ENCODE measurements at places on chromosomes 2 and 18.

DNA sequence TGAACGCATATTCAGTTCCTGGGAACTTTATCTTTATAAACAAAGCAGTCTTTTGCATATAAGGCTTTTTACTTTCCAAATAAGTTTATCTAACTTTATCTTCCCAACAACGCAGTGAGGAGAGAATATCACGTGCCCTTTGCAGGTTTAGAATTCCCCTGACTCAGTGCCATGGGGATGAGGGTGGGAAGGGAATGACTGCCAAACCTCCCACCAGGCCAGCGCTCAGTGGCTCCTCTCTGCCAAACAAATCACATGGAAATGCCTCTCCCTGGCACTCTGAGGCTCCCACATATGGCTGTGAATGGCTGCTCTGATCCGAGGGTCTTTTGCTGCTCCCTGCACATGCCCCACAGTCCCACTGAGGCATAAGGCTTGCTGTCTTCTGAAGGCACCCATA lies 158.3 kb downstream of the DNAH6 start:
- no peak for DNase-seq

DNA sequence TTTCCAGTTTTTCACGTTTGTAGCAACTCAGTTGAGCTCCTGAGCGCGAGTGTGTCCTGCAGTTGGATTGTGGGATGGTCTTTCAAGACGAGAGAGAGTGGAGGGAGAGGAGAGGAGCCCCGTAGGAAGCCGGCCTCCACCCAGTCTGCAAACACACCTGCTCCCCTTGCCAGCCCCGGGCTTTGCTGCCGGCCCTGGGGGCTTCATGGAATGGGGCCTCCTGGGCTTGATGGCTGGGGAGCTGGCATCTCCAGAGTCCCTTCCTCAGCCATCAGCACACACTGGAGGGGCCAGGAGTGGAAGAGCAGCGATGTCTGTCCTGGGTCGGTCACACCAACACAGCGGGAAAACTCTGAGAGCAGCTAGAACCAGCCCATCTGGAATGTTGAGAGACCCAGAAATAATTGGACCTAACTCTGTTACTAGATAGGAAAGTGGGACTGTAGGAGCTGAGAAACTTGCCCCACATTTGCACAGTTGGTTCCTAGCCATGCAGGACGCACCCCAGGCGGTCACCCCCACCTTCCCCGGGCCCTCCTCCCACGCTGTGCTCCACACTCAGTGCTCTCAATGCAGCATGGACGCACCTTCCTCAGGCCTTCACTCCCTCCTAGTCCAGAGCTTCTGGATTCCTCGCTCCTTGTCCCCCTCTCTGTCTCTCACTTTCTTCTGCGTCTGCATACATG lies 69.6 kb downstream of the PTGR3 start:
- DNase-seq: no peak

DNA sequence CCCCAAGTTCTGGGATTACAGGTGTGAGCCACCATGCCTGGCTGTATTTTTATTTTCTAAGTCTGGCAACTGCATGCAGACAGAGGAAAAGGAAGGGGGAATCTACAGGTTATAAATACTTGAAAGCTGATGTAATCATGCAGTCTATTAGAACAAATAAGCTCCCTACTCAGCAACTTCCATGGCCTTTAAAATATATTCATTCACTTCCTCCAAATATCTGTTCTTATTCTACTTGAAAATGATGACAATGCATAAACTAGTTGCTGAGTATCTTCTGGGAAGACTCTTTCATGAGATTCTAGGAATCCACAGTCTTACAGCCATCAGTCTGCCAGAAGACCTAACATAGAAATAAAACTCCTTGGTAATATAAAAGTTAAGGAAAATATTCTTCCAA lies 66.9 kb upstream of the NCKAP5 start:
- DNase-seq: no peak

DNA sequence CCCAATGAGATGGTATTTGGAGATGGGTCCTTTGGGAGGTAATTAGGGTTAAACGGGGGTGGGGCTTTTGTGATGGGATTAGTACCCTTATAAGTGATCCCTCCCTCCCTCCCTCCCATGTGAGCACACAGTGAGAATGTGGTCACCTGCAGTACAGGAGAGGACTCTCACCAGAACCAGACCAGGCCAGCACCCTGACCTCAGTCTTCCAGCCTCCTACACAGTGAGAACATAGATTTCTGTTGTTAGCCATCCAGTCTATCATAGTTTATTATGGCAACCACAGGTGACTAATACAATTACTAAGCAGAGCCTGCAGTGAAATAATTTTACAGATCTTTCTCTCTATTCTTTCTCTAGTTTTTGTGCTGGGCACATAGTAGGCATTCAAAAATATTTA lies 137.7 kb upstream of the PKDCC start:
- DNase-seq: no peak

GRCh38 chr18:63205791-63206252 lies 113.7 kb downstream of the BCL2 start:
- no peak for DNase-seq

- no peak for DNase-seq
These were observed 60.8 kb downstream of the MOB4 start for GRCh38 chr2:197576631-197577030.

- DNase-seq: no peak
These were observed 71.8 kb downstream of the TMEFF2 start for GRCh38 chr2:192122946-192123345.

DNA sequence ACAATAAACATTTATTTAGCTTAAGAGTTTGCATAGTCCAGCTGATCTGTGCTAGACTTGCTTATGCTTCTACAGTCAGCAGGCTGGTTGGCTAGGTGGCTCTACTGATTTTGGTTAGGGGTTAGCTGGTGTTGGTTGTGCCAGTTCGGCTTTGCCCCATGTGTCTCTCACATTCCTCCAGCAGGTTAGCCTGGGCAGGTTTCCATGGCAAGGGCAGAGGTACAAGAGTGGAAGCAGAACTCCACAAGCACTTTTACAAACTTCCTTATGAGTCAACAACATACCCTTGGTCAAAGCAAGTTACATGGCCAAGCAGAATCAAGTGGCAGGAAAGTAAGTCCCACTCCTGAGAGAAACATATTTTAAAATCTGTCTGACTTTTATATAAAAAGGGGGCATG lies 82.3 kb downstream of the SS18 start:
- DNase-seq: no peak

GRCh38 chr2:18378020-18378653 lies 182.3 kb downstream of the RDH14 start:
- peak; percentile 1 for DNase-seq

DNA sequence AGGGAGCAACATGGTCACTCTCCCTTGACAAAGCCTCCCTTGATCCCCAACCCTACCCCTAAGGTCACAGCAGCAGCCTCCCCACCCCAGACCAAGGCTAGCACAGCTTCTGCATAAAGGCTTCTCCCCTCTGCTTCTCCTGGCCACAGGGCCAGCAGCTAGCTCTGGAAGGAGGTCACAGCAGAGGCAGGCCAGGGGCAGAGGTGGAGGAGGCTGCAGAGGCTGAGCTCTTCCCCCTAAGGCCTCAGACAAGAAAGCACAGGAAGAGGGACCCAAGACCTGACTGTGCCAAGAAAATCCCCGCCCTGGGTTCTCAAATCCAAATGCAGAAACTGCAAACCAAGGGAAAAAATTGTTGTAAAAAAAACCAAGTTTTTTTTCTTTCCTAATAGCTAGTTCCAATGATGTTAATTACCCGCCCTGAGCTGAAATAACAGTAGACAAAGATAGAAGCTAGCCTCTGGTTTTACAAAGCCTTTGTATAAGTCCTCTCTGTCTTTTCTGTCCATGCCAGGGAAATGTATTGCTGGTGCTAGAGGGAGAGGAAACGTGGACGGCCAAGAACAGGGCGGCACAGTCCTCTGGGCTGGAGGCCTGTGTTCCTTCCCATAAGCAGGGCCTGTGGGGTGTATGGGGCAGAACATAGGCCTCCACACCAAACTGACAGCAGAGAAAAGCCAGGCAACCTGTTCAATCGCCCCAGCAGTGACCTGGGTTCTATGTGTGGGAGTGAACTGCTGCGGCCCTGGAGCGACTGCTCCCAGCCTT lies 79.5 kb downstream of the POLR1A start:
- no peak for DNase-seq

- no peak for DNase-seq
These were observed 160.3 kb upstream of the CDH19 start for GRCh38 chr18:66764230-66764629.

DNA sequence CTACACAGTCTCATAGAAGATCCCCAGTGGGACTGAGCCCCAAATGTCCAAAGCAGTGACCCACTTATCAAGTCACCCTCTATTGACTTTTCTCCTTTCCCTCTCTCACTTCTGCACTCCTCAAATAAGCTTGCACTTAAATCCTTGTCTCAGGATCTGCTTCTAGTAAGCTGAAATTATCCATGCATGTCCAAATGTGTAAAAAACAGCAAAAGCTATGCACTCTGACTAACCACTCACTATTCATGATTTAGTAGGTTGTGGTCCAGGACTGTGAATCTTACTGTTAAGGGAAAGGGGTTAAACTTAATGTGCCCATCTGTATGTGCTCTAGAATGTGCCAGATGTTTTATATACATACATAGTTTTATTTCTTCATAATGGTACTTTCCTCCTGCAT lies 115.4 kb downstream of the SCG2 start:
- no peak for DNase-seq

GRCh38 chr2:189500456-189501160 lies 59.3 kb downstream of the WDR75 start:
- no peak for DNase-seq

- no peak for DNase-seq
These were observed 4.9 kb downstream of the TUBB6 start for GRCh38 chr18:12312976-12313375.

DNA sequence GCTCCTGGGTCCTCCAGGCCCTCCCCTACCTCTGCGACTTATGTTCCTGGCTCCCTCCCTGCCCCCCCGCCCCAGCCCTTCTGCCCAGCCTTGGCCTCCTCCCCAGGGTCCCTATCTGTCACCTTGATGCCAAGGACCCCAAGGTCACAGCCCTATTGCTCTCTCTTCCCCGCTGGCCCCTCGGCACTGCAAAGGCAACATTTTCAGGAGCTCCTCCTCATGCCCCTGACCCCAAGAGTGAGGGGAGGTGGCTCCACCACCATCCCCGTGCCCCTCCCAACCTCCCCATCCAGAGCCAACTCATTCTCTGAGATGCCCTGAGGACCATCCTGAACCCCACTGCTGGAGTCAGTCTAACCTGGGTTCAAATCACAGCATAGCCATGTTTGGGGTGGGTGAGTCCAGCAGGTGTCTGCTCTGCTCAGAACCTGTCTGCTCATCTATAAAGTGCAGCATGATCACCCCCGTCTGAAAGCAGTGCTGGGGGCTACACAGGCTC lies 11.7 kb downstream of the LIMS2 start:
- DNase-seq: no peak

DNA sequence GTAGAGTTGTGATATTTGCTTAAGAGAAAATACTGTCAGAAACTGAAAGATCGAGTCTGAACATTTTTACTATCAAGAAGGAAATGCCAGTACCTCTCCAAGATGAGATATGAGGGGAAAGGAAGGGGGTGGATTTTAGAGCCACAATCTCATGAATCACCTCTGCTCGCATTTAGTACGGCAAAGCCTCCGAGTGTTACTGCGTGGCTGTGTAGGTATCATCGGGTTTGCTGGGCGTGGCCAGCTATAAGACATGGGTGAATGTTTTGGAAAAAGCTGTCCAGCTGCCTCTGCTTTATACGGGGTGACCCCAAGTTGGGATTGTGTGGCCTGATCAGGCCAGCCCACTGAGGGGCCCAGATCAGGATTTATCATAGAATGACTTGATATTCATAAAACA lies 826.4 kb downstream of the SOCS6 start:
- DNase-seq: no peak

DNA sequence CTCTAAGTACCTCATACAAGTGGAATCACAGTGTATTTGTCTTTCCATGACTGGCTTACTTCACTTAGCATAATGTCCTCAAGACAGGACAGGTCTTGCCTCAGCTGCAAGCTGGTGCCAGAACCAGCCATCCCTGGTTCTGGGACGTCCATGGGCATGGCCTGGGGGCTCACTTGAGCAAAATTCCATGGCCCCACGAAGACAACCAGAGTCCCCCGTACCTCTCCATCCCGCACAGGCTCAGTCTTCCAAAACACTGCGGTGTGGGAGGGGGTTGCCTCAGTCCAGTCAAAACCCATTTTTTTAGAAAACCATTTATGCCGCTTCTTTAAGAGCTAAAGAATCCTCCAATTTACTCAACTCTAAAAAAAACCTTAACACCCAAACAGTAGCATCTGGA lies 21.7 kb upstream of the CABLES1 start:
- DNase-seq: no peak

DNA sequence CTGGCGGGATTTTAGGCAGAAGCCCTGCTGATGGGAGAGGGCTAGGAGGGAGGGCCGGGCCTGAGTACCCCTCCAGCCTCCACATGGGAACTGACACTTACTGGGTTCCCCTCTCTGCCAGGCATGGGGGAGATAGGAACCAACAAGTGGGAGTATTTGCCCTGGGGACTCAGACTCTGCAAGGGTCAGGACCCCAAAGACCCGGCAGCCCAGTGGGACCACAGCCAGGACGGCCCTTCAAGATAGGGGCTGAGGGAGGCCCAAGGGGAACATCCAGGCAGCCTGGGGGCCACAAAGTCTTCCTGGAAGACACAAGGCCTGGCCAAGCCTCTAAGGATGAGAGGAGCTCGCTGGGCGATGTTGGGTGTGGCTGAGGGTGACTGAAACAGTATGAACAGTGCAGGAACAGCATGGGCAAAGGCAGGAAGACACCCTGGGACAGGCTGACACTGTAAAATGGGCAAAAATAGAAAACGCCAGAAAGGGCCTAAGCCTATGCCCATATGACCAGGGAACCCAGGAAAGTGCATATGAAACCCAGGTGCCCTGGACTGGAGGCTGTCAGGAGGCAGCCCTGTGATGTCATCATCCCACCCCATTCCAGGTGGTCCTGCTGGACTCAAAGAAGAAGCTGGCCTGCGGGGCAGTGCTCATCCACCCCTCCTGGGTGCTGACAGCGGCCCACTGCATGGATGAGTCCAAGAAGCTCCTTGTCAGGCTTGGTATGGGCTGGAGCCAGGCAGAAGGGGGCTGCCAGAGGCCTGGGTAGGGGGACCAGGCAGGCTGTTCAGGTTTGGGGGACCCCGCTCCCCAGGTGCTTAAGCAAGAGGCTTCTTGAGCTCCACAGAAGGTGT lies 8.5 kb downstream of the PROC start:
- no peak for DNase-seq

DNA sequence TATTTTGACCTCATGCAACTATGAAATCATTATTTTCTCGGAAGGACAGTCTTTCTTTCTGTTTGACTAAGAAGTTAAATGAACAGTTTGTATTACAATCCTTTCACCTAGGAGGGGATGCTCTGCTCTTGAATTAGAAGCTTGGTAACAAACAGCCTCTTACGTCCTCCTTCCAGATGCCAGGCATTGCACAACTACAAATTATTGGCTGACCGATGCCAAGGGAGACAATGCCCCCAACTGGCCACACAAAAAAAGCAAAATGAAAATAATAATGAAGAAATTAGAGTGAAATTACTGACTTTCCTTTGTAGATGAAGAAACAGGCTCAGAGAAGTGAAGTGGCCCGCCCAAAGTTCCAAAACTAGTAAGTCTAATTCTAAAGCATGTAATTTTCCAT lies 177.9 kb downstream of the CYRIA start:
- no peak for DNase-seq
